ENCODE measurements at places on chromosomes 6 and 20.

DNA sequence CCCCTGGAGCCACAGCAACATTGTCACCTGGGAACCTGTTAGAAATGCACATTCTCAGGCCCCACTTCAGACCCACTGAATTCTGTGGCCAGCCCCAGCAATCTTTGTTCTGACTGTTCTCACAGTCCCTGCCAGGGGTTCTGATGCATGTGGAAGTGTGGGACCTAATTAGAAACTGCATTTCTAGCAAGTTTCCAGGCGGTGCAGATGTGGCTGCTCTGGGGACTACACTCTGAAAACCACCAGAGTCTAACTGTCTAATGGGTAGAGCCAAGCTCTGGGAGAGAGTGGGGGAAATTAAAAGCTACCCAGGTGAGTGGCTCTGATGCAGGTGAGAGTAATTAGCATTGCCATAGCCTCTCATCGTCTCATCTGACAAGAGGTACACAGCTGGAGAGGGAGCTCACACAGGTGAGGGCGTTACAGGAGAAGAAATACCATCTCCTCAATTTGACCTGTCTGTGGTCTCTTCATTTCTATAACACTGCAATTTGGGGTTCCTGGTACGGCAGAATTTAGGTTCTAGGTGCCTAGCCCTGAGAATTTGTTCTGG lies 66.0 kb downstream of the SNX5 start:
- no peak for DNase-seq

GRCh38 chr20:57999465-58000111 lies 228.9 kb downstream of the ANKRD60 start:
- no peak for DNase-seq

DNA sequence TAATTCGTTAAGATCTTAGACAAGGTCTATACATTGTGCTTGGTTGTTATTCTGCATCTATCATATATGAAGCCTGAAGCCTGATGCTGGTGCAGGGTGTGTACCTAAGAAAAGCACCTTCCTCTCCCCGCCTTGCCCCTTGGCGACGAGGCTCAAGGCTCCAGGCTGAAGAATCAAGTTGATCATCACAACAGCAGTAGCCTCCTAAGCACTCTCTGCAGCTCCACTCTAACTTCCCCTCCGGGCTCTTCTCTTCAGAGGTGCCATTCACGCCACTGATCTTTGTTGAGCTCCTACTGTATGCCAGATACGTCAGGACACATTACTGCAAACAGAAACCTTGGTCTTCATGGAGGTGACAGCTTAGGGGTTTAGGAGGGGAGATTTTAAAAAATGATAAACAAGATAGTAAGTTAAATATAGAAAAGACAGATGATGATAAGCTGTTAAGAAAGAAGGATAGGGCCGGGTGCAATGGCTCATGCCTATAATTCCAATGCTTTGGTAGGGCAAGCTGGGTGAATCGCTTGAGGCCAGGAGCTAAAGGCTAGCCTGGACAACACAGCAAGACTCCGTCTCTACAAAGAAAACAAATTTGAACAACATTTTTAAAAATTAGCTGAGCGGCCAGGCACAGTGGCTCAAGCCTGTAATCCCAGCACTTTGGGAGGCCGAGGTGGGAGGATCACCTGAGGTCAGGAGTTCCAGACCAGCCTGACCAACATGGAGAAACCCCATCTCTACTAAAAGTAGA lies 38.4 kb upstream of the ZNF217 start:
- DNase-seq: no peak

GRCh38 chr6:109373762-109374161 lies 8.5 kb downstream of the CD164 start:
- DNase-seq: no peak

All from stimulated activated CD4-positive, alpha-beta T cell treated with anti-CD3 and anti-CD28 coated beads, Interleukin-2, amount 100 ng/mL, for 4 hours (primary cell).